Activated T-cell treated with anti-CD3 and anti-CD28 coated beads, Interleukin-2, amount 50 U/mL, for 48 hours (primary cell): ENCODE measurements at places on chromosomes 3 and 15.

DNA sequence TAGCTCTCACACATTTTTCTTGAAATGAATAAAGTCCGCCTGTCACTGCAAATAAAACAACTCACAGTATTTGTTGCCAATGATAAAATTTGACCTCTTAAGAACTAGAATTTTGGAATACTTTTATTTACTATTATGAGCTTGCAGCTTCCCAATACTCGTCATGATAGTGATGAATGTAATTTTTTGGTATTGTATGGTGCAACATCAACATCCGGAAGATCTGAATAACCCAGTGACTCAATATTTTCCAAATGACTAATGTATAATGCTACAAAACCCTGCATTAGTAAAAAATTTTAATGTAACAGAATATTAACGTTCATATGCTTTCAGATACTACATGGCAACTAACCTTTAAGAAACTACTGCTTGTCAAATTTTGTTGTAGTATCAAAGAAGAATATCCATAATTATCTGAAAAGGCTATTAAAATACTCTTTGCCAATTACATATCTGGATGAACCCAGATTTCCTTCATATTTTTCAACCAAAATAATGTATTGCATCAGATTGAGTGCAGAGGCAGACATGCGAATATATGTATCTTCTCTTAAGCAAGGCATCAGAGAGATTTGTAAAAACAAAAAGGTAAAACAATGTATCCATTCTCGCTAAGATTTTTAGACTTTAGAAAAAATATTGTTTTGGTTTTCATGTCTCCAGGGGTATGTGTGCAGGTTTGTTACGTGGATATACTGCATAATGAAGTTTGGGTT is 95.3 kb downstream of the IGF2BP2 start:
- DNase-seq: no peak

- DNase-seq: peak; percentile 50
Measured at GRCh38 chr3:56347219-56347871, 120.9 kb downstream of the ERC2 start.

DNA sequence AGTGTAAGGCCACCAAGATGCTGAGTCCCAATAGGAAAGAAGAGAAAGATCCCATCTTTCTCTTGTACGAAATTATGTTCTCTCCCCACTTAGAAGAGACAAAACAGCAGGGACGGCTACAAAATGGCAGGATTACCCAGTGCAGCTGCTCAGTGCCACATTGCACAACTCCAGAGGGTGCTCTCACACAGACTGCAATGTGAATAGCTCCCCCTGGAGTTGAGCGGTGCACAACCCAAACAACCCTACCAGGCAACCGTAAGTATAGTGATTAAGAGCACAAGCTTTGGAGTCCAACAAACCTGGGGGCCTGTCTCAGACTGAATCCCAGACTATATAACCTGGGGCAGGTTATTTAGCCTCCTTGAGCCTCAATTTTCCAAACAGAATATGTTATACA is 3.1 kb upstream of the BHLHE40 start:
- DNase-seq: peak; percentile 73

GRCh38 chr3:25479727-25480010 is 51.6 kb downstream of the RARB start:
- no peak for DNase-seq

DNA sequence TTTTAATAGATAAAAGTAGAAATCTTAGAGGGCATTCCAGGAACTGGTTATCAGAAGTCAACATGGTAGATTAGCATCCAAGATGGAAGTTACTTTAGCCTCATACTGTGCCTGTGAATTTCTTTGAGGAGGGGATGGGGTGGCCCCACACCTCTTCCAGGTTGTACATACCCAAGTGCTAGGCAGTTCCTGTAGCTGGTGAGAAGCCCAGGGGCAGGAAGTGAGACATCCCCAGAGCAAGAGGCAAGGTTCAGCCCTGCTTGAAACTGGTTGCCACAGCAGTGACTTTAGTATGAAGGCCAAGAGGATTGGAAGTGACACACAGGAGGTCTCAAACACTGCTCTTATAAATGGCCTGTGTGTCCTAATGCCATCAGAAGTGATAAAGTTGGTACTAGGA is 11.9 kb downstream of the GTPBP8 start:
- DNase-seq: peak; percentile 58

DNA sequence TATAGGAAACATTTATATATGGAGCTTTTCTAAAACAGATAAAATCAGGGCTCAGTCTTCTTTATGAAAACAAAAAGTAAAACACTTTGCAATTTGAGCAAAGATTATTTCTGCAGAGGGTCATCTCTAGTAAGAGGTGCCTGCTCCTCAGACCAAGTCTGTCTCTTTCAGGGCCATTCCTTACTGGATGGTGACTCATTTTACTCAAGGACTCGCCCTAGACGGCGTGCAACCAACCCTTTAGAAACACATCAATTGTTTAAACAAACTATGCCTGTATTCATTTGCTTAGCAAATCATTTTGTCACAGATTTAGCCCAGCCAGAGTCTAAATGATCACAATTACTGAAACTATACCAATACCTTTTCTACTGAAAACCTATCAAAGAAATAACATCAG is 242.8 kb upstream of the ICE2 start:
- DNase-seq: no peak

DNA sequence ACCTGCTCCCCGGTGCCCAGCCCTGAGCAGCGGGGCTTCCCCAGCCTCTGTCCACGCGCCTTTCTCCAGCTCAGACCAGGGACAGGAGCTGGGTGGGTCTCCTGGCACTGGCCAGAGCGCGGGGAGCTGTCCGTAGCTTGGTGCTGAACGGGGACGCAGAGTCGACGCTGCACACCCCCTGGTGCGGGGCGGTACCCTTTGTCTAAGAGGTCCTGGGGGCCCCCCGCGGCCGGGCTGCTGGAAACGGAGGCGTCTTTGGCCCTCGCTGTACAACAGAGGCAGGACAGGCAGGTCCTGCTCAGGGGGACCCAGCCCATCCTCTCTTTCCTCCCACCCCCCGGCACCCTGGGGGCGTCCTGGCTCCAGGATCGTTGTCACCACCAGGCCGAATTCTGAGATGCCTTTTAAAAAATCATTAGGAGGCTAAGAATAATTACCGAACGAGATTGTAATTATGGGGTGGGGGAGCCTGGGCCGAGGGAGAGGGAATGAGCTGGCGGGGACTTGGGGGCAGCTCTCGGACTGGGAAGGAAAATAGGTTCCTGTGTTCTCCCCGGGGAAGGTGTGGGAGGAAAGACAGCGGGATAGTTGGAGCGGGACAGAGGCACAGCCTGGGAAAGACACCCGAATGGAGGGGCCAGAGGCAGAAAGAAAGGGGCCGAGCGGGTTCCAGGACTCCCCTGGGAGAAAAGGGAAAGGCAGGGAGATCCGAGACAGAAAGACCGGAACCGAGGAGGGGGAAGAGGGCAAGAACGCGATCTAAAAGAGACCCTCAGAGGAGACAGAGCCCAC is 4.1 kb upstream of the SKOR1 start:
- peak; percentile 55 for DNase-seq

- no peak for DNase-seq
Measured at GRCh38 chr3:101857301-101857741, 8.0 kb downstream of the NFKBIZ start.

DNA sequence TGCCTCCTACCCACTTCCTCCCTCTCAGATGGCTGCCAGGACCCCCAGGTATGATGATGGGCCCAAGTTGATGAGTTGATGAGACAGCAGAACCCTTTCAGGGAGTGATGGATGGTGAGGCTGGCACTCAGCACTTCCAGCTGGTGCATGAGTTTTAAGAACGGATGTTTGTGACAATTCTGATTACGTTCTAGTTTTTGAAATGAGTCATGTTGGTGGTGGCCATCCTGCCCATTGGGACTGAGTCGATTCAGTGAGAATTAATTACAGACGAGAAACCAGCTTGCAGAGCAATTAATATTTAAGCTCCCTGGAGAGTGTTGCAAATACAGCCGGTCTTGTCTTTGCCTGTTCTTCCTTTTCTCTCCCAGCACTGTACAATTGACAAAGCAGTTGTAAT is 56.9 kb upstream of the NR2C2 start:
- DNase-seq: no peak

DNA sequence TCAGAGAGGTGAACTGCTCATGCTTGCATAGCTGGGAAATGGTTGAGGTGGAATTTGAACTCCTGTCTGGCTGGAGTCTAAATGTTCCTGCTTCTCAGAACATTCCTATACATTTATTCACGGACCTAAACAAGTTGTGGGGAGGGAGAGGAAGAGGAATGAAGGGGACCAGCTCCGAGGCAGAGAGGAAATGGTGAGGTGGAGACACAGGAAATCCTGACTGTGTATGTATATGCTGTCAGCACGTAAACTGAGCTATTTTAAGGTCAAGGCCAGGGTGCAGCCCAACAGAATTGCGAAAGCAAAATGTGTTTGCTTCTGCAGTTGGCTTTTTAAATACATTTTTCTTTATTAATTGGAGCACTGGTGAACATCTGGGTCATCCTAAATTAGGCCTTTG is 74.1 kb upstream of the POMGNT2 start:
- no peak for DNase-seq
